Progenitor cell of endocrine pancreas (in vitro differentiated cells): ENCODE measurements at places on chromosomes 2 and 18. TPM values are rescaled to one million over a fixed set of nuclear protein-coding genes. Genes with fewer than 3 reads are reported as not detected.

DNA sequence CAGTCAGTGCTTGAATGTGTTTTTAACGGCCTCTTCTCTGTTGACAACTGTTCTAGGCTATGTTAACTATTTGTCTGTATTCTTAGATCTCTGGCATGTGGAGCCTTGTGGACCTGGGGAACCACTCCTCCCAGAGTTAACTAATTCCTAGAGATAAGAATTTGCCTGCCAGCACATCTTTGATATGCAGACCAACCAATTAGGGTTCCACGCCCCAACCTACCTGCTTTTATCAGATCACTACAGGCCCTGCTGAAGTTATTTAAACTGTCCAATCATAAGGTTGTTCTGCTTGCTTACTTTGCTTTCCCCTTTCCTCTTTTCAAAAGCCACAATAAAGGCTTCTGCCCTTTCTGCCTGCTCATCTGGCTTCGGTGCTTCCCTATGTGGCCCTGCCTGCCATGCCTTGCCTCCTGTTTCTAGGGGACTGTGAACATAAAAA lies 8.5 kb upstream of the CYBRD1 start:
- no peak for DNase-seq

- no peak for DNase-seq
Observed at GRCh38 chr2:16588565-16588964, 77.1 kb downstream of the CYRIA start.

DNA sequence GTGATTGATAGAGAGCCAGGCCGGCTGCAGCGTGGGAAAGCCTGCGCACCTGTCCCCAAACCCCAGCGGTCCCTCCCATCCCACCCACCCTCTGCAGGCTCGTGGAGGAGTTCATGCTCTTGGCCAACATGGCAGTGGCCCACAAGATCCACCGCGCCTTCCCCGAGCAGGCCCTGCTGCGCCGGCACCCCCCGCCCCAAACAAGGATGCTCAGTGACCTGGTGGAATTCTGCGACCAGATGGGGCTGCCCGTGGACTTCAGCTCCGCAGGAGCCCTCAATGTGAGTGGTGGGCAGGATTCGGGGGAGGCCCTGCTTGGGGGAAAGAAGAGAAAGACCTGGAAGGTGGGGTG lies 48.9 kb upstream of the ALPP start:
- DNase-seq, result no peak

GRCh38 chr2:37561615-37562569 lies 109.5 kb downstream of the CDC42EP3 start:
- DNase-seq, result no peak

The SLC16A14 gene
- 2.4 and 3.6 TPM in 2 replicates for total RNA-seq

The UGT1A4 gene
- total RNA-seq, result not detected in 2 replicates
